ENCODE measurements at places on chromosomes 12 and 14.

GRCh38 chr12:28941248-28941647 is 207.8 kb upstream of the FAR2 start:
- no peak for DNase-seq

GRCh38 chr12:23830210-23830609 is 119.3 kb downstream of the SOX5 start:
- DNase-seq, result no peak

- no peak for DNase-seq
These were observed 396.5 kb downstream of the FOXG1 start for GRCh38 chr14:29163109-29163508.

- no peak for DNase-seq
These were observed 239.1 kb downstream of the SSPN start for GRCh38 chr12:26434299-26435068.

DNA sequence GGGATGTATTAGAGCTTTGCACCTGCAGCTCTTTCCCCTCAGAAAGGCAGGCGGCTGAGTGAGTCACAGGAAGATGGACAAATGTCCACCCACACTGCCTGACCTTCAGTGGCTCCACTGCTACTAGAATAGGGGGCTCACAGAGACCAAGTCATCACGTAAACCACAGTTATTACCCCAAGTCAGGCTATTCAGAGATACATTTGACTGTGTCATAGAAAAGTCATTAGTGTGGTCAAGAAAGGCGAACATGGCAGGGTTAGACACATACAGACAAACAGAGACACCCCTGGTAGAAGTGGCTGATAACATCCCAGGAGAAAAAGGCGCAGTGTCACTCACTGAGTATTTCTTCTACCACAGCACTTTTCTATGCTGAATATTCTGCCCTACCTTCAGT is 36.0 kb downstream of the GCH1 start:
- no peak for DNase-seq

GRCh38 chr12:3744229-3744901 is 8.5 kb downstream of the CRACR2A start:
- no peak for DNase-seq

GRCh38 chr12:120367924-120368788 is 808 bp downstream of the MSI1 start:
- no peak for DNase-seq

- DNase-seq, result no peak
These were observed 171.5 kb downstream of the NUAK1 start for GRCh38 chr12:105967038-105967776.

GRCh38 chr12:112964067-112964670 is 14.2 kb upstream of the OAS2 start:
- no peak for DNase-seq

Data from stimulated activated CD4-positive, alpha-beta T cell treated with anti-CD3 and anti-CD28 coated beads, Interleukin-1b, Interleukin-23, amount 100 ng/mL, for 1 hour (primary cell).